ENCODE measurements at places on chromosomes 1 and 21.

DNA sequence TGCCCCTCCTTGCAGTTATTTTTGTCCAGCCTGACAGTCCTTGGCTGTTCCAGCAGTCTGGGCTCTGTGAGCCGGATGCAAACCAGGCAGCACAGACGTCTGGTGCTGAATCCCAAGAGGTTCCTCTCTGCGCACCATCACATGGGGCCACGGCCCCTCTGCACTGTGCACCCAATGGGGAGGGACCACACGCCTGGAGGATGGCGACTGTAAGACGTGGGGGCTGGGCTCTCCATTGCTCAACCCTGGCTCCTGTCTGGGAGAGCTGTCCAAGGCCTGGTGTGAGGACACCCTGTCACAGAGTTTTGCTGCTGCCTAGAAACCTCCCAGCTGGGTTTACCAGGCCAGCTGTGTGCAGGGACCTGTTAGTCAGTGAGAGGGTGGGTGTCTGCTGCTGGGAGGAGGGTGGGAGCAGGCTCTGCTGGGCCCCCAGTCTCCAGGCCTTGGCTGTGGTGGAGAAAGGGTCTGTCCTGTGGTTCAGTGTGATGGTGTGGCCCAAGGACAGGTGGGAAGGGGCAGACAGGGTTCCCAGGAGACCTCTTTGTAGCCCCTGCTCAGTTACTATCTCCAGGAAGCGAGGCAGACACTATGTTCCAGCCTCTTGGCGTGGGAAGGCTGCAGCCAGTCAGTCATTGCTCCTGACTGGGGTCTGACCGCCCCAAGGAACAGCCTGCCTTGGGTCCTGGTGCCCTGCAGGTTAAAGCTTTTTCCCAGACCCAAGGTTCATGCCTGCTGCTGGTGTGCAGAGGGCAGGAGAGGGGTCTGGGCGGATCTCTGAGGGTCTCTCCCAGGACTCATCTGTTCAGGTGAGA is 13.8 kb downstream of the HEYL start:
- no peak for DNase-seq

DNA sequence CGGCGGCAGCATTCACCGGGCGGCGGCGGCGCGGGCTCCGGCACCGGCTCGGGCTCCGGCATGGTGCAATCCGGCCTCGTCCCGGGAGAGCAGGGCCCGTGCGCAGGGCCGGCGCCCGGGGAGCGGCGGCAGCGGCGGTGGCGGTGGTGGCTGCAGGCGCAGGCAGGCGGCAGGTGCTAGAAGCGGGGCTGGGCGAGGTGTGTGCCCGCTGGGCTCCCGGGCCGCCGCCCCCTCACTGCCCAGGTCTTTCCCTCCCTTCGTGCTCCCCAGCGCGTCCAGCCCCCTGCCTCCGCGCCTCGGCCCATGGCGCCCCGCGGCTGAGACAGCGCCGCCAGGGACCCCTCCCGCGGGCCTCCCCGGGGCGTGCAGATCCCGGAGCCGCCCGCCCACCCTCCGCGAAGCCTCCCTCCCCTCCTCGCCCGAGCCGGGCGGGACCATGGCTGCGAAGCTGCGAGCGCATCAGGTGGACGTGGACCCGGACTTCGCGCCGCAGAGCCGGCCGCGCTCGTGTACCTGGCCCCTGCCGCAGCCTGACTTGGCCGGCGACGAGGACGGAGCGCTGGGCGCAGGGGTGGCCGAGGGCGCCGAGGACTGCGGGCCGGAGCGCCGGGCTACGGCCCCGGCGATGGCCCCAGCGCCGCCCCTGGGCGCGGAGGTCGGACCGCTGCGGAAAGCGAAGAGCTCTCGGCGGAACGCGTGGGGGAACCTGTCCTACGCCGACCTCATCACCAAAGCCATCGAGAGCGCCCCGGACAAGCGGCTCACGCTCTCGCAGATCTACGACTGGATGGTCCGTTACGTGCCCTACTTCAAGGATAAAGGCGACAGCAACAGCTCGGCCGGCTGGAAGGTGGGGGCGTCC is 492 bp downstream of the FOXO6 start:
- DNase-seq: no peak

GRCh38 chr1:5993556-5994491 is 1.6 kb upstream of the NPHP4 start:
- peak; percentile 28 for DNase-seq

DNA sequence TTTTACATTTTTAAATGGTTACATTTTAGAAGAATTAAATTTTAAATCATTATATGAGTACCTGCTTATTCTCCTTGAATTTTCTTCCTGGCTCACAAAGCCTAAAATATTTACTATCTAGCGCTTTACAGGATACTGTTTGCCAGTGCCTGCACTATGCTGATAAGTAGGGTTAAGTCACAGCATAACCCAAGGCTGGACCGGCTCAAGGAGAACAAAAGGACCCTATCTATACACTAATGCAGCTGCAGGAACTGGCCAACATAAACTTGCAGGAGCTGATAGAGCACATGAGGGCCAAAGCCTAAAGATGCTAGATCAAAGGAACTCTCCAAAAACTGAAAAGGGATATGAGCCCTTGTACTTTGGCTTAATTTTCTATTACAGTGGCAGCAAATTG is 1086.9 kb upstream of the TMPRSS15 start:
- DNase-seq: no peak

DNA sequence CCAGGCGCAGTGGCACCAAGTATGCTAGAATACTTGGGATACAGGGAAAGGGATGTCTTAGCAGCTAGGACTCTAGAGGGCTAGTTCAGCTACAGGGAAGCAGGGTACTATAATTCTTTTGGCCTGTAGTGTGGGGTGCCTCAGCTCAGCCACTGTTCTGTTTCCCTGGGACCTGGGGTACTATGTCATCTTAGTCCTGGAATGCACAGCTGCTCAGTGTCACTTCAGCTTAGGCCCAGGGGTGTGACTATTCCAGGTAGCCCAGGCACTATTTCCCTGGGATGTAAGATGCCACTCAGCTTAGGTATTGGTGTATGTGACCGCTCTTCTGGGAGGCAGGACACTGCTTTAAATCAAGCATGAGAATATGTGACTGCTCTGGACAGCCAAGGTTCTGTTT is 34.1 kb downstream of the RGSL1 start:
- DNase-seq: no peak

DNA sequence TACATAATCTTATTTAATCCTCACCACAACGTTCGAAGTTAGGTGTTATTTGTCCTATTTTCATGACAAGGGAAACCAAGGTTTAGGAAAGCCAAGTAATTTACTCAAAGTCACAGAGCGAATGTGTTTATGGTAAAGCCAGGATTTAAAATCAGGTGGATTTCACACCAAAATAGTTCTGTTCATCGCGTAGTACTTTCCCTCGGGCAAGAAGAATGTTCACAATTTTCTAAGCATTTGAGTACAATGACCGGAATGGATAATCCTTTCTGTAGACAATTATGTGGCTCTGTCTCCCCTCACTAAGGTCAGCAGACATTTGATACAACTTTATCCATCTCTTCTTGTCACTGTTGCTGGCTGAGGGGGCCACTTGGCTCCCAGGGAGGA is 204.2 kb downstream of the ST6GALNAC3 start:
- DNase-seq: no peak

GRCh38 chr1:52558941-52559340 is 6.0 kb upstream of the TUT4 start:
- no peak for DNase-seq

GRCh38 chr1:152244576-152245273 is 20.7 kb upstream of the HRNR start:
- DNase-seq: no peak

DNA sequence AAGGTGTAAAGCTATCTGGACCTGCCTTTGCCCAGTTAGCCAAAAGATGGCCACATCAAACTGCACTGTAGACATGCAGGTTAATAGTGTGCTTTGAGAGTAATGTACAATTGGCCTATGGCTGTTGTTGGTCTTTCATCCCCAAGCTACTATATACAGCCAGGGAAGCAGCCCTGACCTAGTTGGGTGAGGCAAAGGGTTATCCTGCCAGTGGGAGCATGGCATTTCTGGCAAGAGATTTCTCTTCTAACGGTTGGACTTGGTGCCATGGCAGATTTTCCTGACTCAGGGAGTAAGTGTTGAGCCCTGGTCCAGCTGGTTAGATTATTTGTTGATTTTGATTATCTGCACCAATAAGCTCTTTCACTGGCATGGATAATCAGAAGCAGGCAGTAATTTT is 119.8 kb downstream of the SDCCAG8 start:
- no peak for DNase-seq

- DNase-seq: no peak
These were observed 42.1 kb upstream of the C8B start for GRCh38 chr1:57007948-57008347.

DNA sequence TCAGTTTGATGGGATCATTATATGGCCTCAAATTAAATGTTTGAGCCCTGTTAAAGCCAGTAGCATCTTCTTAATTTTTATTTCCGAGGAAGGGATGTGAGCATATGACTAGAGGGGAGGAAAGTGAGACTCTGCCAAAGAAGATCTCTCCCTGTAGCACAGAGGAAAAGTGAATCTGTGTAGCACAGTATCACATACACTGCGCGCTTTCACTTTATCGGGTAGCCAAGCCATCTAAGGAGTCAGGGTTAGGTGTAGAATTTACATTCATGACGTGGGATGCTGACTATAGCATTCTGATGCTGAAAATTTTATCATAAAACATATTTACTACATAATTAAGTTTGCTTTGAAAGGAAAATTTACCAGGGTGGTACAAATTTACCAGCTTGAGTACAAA is 24.0 kb downstream of the LRRC8D start:
- DNase-seq: no peak

DNA sequence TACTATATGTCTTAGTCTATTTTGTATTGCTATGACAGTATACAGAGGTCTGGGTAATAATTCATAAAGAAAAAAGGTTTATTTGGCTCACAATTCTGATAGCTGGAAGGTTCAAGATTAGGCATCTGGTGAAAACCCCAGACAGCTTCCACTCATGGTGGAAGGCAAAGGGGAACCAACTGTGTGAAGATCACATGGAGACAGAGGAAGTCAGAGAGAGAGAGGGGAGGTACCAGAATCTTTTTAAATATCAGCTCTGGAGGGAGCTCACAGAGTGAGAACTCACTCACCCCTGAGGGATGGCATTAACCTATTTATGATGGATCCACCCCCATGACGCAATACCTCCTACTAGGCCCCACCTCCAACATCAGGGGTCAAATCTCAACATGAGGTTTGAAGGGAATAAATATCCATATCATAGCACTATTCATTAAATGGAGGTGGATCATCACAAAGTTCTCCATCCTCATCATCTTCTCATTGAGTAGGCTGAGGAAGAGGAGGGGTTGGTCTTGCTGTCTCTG is 290.5 kb downstream of the DSCAM start:
- DNase-seq: no peak

DNA sequence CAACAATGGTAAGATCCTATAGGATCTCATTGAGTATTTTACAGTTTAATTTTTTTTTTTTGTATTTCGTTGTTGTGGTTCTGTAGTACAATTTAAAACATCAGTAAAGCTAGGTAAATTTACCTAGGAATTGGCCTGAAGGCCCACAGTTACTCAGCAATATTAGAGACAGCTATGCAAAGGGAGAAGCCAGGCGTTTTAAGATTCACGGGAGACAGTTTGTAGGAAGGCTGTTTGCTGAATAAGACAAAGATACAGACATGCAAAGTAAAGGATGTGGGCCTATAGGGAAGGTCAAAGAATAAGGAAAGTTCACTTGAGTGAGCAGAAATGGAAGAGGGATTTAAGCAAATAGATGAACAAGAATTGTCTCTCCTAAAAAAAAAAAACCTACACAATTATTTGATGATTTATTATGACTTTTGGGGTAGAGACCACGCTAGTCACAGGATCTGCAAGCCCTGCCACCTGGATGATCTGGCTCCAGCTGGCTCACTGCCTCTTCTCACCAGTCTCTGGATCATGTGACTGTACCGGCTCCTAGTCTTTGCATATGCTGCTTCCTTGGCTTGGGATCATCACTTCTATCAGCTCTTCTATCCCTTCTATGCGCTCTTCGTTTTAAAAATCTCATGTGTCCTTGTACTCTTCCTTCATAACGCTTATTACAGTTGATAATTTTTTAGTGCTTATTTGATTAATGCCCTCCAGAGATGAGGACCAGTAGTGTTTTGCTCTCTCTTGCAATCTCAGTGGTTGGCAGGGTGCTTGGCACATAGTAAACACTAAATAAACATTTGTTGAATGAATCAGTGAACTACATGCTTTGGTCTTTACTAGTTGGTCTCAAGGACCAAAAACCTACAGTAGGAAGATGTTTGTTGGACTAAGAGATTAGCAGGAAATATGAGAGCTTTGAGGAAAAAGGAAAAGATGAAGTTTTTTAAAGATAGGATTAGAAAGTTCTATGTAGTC is 14.1 kb downstream of the DYRK1A start:
- DNase-seq: no peak

DNA sequence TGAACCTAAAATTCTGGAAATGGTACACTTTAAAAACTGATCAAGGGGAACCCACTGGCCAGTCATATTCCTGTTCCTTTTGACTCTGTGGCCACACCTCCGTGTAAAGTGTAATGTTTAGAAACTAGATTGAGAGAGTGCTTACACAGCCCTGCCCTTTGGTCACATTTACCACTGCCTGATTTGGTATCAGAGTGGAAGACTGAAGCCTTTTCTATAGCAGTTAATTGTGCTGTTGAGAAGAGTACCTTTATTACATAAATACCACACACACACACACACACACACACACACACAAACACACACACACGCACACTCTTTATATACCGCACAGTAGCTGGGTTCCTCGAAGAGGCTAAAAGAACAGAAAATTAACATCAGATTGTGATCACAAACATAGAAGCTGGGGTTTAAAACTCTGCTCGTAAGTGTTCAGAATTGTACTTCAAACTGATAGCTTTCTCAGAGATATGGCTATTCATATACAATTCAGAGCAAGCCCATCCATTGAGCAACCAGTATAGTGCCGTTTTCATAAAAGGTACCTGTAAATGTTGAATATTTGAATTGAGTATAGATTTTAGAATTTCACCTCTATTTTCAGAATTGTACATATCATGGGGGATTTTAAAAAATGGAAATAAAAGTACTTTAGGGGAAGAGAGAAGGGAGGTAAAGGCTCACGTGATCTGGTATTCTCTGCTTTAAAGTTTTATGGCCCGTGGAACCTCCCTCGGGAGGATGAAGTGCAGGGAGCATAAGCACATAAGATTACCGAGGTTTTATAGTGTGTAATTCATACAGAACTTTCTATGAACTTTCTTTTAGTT is 37.5 kb downstream of the CAMTA1 start:
- DNase-seq: no peak

GRCh38 chr1:225451840-225452515 is 24.1 kb upstream of the LBR start:
- DNase-seq: no peak

GRCh38 chr1:18572022-18572880 is 58.4 kb upstream of the PAX7 start:
- DNase-seq: no peak
